Panc1 (cell line): ENCODE measurements at places on chromosomes 1 and 21. TPM values are rescaled to one million over a fixed set of nuclear protein-coding genes. Genes with fewer than 3 reads are reported as not detected.

Gene TTC22
- total RNA-seq = 0.10 TPM

DNA sequence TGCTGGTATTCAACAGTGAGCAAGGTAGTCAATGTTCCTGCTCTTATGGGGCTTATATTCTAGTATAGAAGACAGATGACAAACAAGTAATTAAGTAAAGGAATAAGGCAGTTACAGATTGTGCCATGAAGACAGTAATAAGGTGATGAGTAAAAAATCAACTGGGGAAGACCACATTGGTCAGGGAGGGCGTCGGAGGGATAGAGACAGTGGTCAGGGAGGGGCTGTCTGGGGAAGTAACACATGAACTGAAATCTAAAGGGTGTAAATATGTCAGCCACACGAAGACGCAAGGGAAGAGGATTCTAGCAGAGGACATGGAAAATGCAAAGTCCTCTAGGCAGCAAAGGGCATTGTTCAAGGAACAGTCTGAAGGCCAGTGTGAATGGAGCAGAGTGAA, 10.1 kb downstream of the IL12RB2 start:
- H3K27me3 ChIP-seq = peaks cover 41% of the 10 kb centered on the region
- no peak overlapping the region for H3K27ac ChIP-seq
- DNase-seq = no peak

DNA sequence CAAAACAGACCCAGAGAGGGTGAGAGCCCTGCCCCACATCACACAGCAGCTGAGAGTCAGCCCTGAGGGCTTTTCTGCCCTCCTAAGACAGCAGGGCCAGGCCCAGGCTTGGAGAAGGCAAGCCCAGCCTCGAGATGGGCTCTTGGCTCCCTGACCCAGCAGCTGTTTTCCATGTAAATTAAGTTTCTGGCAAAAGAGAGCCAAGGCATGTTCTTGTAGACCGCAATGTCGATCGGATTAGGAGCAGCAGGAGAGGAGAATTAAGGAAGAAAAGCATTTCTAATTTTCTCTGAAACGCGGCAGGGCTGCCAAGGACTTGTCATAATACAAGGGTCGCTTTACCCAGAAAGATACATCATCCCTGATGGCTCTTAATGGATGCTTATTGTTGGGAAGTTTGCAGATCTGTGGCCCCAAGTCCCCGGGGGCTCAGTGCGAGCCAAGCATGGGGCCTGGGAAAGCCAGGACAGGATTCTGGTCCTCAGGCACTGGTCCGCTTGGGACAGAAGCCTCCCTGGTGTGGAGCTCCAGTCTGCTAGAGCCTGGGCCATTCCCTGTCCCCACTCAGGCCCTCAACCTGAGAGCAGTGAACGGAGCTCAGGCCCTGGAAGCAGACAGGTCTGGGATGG, 62.8 kb downstream of the DMRTB1 start:
- no peak for DNase-seq
- H3K36me3 ChIP-seq = no peaks in the 10 kb centered on the region
- no peak overlapping the region for H3K4me3 ChIP-seq
- no peak overlapping the region for H3K27ac ChIP-seq

Gene RPE65
- not detected for total RNA-seq

GRCh38 chr21:22791376-22791775, 1793.2 kb downstream of the NCAM2 start:
- no peak overlapping the region for H3K4me3 ChIP-seq
- H3K27me3 ChIP-seq = no peaks in the 10 kb centered on the region
- no peaks in the 10 kb centered on the region for H3K4me1 ChIP-seq
- no peak for DNase-seq
- no peaks in the 10 kb centered on the region for H3K36me3 ChIP-seq

DNA sequence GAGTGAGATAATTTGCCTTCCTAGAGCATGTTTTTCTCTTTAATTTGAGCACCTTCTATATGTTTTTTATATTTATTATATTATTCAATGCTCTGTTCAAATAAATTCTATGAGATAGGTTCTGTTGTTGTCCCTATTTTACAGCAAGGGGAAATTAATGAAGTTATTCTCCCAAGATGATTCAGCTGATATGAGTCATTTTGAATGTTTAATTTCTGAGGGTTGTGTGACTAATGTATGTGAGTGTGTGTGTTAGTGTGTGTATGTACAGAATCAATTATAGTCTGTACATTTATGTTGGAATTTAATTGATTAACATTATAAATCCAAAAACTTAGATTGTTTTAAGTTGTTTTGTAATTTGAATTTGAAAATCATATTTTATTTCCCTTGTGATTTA, 1536.7 kb upstream of the B3GALT2 start:
- no peaks in the 10 kb centered on the region for H3K27me3 ChIP-seq
- no peak overlapping the region for H3K4me3 ChIP-seq
- no peaks in the 10 kb centered on the region; the same call in 1 of the 2 replicates for H3K36me3 ChIP-seq
- H3K27ac ChIP-seq = no peak overlapping the region
- no peak for DNase-seq
- H3K4me1 ChIP-seq = no peaks in the 10 kb centered on the region

GRCh38 chr21:41302976-41303375, 13.6 kb upstream of the FAM3B start:
- no peak overlapping the region for H3K4me3 ChIP-seq
- no peaks in the 10 kb centered on the region for H3K36me3 ChIP-seq
- no peaks in the 10 kb centered on the region for H3K4me1 ChIP-seq
- peaks cover under 1% of the 10 kb centered on the region for H3K27me3 ChIP-seq
- DNase-seq = no peak

DNA sequence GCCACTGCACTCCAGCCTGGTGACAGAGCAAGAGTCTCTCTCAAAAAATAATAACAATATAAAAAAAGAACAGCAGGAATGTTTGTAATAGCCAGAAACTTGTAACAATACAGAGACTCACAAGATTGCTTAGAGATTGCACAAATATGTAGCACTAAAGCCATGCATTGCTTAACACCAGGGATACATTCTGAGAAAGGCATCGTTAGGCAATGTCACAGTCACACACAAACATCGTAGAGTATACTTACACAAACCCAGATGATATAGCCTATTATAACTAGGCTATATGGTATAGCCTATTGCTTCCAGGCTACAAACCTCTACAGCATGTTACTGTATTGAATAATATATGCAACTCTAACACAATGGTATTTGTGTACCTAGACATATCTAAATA, 45.3 kb downstream of the GPATCH2 start:
- H3K4me3 ChIP-seq = no peak overlapping the region
- H3K27ac ChIP-seq = no peak overlapping the region
- H3K36me3 ChIP-seq = no peaks in the 10 kb centered on the region; the same call in 1 of the 2 replicates
- H3K27me3 ChIP-seq = no peaks in the 10 kb centered on the region
- H3K4me1 ChIP-seq = no peaks in the 10 kb centered on the region

DNA sequence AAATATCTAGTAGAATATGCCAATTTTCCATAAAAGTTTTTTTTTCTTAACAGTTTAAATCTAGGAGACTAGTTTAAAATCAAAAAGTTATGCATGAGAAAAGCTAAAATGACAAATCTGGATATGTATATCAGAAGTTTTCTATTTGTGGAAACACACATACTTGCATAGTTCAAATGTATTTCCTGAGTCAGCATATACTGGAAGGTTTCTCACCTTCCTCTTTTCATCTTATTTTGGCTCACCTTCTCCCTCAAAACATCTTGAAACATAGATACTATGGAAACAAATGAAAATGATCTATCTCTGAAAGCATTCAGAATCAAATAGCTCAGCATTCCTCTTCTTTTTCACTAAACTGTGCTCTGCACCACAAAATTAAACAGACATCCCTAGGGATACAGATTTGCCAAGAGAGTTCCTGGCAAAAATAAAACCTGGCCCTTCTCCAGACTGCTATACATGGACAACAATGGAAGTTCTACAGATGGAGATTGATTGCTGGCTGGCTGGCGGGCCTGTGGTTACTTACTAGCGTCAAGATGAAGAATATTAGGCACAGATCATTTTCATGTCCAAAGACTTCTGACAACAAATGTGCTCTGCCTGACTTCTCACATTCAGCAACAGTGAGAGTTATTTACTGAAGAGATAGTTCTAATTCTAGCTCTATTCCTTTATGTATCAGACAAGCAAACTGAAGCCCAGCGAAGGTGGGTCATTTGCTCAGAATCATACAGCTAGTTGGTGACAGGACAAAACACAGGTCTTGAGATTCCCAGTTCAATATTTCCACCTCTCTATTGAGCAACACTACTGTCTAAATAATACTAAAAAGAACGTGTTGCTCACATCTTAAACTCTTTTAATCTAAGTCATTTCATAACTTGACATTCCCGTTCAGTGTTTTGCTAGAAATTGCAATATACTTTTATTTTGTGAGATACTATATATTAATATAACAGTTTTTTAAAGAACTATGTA, 26.6 kb downstream of the DIPK1A start:
- H3K27me3 ChIP-seq = no peaks in the 10 kb centered on the region
- H3K4me3 ChIP-seq = no peak overlapping the region
- DNase-seq = no peak
- H3K27ac ChIP-seq = no peak overlapping the region

GRCh38 chr1:235327559-235328270, at the start of gene ARID4B:
ARID4B (minus strand) TSS chr1:235328179; CDS start chr1:235326919, 1,260 bp downstream.
- H3K27me3 ChIP-seq = no peaks in the 10 kb centered on the region
- peak within 1 kb of the TSS; percentile 98 for H3K27ac ChIP-seq
- peak within 1 kb of the TSS; percentile 95 for H3K4me3 ChIP-seq
- peaks cover 16% of the 10 kb centered on the region for H3K36me3 ChIP-seq

GRCh38 chr1:151047591-151047924, at the start of gene C1orf56:
C1orf56 (plus strand) TSS chr1:151047751; CDS start chr1:151047848, 97 bp downstream.
- H3K27ac ChIP-seq = peak within 1 kb of the TSS; percentile 86
- peaks cover 3% of the 10 kb centered on the region; the same call in 1 of the 2 replicates for H3K4me1 ChIP-seq
- DNase-seq = no peak
- H3K4me3 ChIP-seq = peak within 1 kb of the TSS; percentile 88

Gene PCAT6
- 2.2 TPM for total RNA-seq

Gene ARHGEF19
- 21.6 TPM for total RNA-seq

Gene ESRRG
- total RNA-seq = not detected

Gene KRTAP19-5
- not detected for total RNA-seq

- no peak overlapping the region for H3K27ac ChIP-seq
- no peaks in the 10 kb centered on the region for H3K27me3 ChIP-seq
- no peak overlapping the region for H3K4me3 ChIP-seq
- no peak for DNase-seq
- no peaks in the 10 kb centered on the region for H3K36me3 ChIP-seq
These were observed 136.5 kb upstream of the ETS2 start for GRCh38 chr21:38669186-38669585.

GRCh38 chr1:32334274-32334861, 1.7 kb downstream of the MARCKSL1 start:
- DNase-seq = no peak
- H3K4me3 ChIP-seq = peak overlapping the region; percentile 70
- peak overlapping the region; percentile 78 for H3K27ac ChIP-seq
- peaks cover 46% of the 10 kb centered on the region for H3K4me1 ChIP-seq
- peaks cover 13% of the 10 kb centered on the region for H3K36me3 ChIP-seq

Gene LYPD8
- not detected for total RNA-seq

Gene TRIM62
- 7.4 TPM for total RNA-seq

DNA sequence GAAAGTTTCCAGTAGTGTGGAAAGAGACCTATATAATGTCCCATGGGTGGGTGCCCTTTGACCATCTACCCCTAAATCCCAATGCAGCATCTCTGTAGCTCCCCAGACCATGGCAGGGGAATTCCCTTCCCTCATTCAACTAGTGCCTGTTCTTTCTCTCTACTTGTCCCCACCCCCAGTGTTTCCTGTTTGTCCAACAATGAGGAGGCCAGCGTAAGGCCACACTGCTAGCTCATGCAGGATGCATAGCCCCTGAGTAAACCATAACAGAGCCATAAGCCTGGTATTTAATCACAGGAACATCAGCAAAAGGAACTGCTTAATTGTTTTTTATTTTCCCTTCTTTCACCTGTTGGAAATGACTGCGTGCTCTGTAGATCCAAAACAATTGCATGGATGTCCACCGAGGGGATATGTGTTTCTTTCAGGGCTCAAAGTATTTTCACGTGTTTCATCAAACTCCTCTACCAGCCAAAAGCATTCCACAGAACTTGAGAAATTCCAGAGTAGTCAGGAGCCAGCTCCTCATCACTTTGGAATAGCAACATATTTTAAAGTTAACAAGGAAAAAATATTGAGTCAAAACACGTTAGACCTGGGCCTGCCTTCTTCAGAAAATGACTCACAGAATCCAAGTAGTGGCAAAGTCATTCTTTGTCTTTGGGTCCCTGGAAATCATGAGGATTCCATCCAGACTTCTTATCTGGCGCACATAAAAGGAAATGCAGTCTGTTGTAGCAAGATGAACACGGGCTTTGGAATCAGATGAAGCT, 162.5 kb upstream of the SGIP1 start:
- no peak overlapping the region for H3K4me3 ChIP-seq
- no peaks in the 10 kb centered on the region for H3K36me3 ChIP-seq
- no peak overlapping the region for H3K27ac ChIP-seq
- DNase-seq = no peak
- H3K4me1 ChIP-seq = no peaks in the 10 kb centered on the region

DNA sequence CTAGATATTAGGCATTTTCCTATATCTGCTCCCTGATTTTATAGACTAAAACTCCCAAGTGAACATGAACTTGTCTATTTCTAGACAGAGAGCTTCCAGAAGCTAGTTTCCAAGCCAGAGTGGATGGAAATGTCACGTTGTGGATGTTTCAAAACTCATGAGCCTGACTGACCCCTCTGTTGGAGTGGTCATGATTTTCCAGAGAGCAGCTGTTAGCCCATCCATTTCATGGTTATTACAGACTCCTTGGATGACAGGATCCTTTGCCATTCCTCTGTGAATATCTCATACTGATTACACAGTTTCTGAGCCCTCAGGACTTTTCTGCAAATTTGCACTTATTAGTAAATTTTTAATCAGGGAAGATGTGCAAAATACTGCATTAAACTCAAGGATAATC, 76.8 kb upstream of the ATF3 start:
- H3K4me1 ChIP-seq = no peaks in the 10 kb centered on the region
- no peaks in the 10 kb centered on the region for H3K36me3 ChIP-seq
- H3K27ac ChIP-seq = no peak overlapping the region
- DNase-seq = no peak
- no peak overlapping the region for H3K4me3 ChIP-seq

- H3K4me1 ChIP-seq = no peaks in the 10 kb centered on the region
- H3K27me3 ChIP-seq = no peaks in the 10 kb centered on the region
- no peaks in the 10 kb centered on the region for H3K36me3 ChIP-seq
These were observed 408.1 kb downstream of the USH2A start for GRCh38 chr1:216015116-216015515.

DNA sequence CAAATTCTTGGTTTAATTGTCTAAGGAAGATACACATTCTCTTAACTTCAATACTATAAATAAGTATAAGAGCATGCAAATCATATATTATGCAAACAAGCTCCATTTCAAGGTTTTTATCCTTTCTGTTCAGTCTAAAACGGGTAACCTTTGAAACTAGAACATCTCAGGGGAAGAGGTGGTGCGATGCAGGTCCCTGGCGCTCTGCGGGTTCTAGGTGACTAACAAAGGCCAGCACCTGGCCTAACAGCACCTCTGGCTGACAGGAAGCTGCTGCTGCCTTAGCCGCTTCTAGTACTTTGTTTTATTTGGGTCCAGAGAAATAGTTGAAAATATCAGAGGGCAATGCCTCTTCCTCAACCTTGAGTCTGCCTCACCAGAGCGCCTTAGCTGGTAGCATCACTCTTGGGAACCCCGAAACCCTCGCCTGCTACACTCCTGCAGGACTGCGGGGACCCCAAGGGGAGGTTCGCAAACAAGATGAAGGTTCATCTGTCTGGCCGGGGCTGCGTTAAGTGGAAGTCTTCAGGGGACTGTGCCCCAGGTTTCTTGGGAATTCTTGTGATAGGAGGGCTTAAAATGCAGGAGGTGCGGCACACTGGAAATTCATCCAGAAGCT, 45.5 kb downstream of the PRDM15 start:
- no peak overlapping the region for H3K4me3 ChIP-seq
- no peaks in the 10 kb centered on the region for H3K4me1 ChIP-seq
- no peaks in the 10 kb centered on the region; the same call in 1 of the 2 replicates for H3K36me3 ChIP-seq
- no peak for DNase-seq
